ENCODE measurements at places on chromosomes 11 and 22. TPM values are rescaled to one million over a fixed set of nuclear protein-coding genes. Genes with fewer than 3 reads are reported as not detected.

- no peaks in the 10 kb centered on the region for H3K27me3 ChIP-seq
- no peak for DNase-seq
- H3K27ac ChIP-seq = no peak overlapping the region
- no peaks in the 10 kb centered on the region for H3K36me3 ChIP-seq
Measured at GRCh38 chr11:61474013-61474643, 34.4 kb upstream of the LRRC10B start.

GRCh38 chr11:125960771-125961170 lies 14.9 kb downstream of the VSIG10L2 start:
- no peak overlapping the region for H3K4me3 ChIP-seq
- H3K4me1 ChIP-seq = no peaks in the 10 kb centered on the region
- H3K27ac ChIP-seq = no peak overlapping the region
- no peak for DNase-seq

GRCh38 chr11:2924821-2925675 lies 4.2 kb downstream of the PHLDA2 start:
- H3K4me1 ChIP-seq = peaks cover 9% of the 10 kb centered on the region
- no peak overlapping the region for H3K4me3 ChIP-seq
- H3K27me3 ChIP-seq = no peaks in the 10 kb centered on the region
- H3K27ac ChIP-seq = no peak overlapping the region
- no peaks in the 10 kb centered on the region for H3K36me3 ChIP-seq
- no peak for DNase-seq

Gene XKR3
- total RNA-seq = not detected

Gene OR51V1
- total RNA-seq = not detected

GRCh38 chr11:57514538-57515331 lies 767 bp downstream of the SLC43A1 start:
- H3K4me3 ChIP-seq = peak overlapping the region; percentile 94
- H3K36me3 ChIP-seq = no peaks in the 10 kb centered on the region
- DNase-seq = peak; percentile 83
- no peaks in the 10 kb centered on the region for H3K4me1 ChIP-seq
- H3K27ac ChIP-seq = peak overlapping the region; percentile 83

- H3K27ac ChIP-seq = no peak overlapping the region
- no peaks in the 10 kb centered on the region for H3K27me3 ChIP-seq
- no peak overlapping the region for H3K4me3 ChIP-seq
- no peaks in the 10 kb centered on the region for H3K4me1 ChIP-seq
- no peak for DNase-seq
Measured at GRCh38 chr22:44519886-44520285, 21.9 kb upstream of the RTL6 start.

Gene CDON
- total RNA-seq = 6.4 TPM

All from pancreas (tissue), 10 donors.